ENCODE measurements at places on chromosomes 1 and 21.

- DNase-seq, result peak; percentile 68
Observed at GRCh38 chr1:223741861-223742260, 29.5 kb downstream of the CAPN2 start.

DNA sequence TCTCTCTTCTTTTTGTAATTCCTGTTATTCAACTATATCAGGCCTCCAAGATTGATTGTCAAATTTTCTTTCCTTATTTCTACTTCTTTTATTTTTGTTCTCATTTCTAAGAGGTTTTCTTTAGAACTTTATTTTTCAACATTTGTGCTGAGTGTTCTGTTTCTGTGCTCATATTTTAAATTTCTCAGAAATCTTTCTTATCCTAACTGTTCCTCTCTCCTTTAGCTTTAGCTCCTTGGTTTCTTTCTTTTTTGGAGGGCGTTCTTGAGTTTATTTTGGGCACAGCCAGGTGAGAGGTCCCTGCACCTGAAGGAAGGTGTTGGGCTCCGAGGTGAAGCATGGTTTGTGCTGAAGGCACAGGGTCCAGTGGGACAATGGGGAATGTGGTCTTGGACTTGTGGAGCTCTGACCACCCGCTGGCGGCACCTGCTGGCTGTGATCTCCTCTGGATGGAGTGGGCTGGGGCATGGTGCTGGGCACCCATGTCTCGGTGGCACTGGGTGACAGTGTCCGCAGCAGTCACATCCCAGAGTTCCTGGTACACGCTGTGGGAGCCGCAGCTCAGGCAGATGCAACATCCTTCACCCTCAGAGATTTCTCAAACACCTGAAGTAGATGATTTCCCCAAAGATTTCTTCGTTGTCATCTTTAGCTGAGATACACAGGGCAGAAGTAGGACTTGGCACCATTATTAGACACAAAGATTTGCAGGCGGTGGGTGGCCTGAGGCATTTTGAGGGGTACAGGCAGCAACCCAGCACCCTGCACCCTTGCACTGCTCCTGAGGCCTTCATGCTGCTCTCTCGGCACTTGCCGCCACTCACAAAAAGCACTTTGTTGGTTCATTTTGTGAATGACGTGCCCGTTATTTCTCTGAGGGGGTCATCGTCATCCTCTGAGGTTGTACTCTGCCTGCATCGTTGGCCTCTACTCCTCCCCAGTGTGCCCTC, 38.2 kb upstream of the DIP2A start:
- DNase-seq, result no peak

- DNase-seq, result peak; percentile 95
Observed at GRCh38 chr1:22886211-22886610, 86.5 kb downstream of the LACTBL1 start.

GRCh38 chr1:52323731-52324130, 42.3 kb downstream of the CC2D1B start:
- no peak for DNase-seq

- DNase-seq, result no peak
Observed at GRCh38 chr1:3677484-3677883, 25.2 kb downstream of the TP73 start.

GRCh38 chr1:44847845-44848244, 4.8 kb upstream of the PTCH2 start:
- no peak for DNase-seq

GRCh38 chr21:39575775-39576174, 37.0 kb upstream of the B3GALT5 start:
- peak; percentile 41 for DNase-seq

GRCh38 chr1:197437601-197438000, 169.5 kb downstream of the CRB1 start:
- DNase-seq, result no peak

- DNase-seq, result no peak
Observed at GRCh38 chr1:15944308-15945010, 31.4 kb downstream of the ZBTB17 start.

GRCh38 chr1:237864338-237865244, 26.1 kb downstream of the ZP4 start:
- DNase-seq, result peak; percentile 50

- peak; percentile 96 for DNase-seq
Observed at GRCh38 chr1:239914751-239915231, 176.9 kb upstream of the FMN2 start.

DNA sequence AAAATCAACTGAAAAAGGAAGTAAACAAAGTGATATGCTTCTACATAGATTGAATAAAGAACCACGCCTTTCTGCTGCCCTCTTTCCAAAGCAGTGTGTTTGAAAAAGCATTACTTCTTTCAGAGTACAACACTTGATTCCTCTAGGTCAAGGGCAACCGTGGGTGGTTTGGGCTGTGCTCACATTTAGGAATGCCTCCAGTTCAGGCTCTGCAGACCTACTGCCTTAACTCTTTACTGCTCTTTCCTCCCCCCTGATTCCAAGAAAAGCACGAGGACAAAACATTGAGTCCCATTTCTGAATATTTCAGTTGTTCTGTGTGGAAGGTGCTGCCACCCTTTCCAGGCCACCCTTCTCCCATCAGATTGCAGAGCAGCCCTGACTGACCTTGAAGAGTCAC, 45.2 kb downstream of the ADAMTS1 start:
- DNase-seq, result no peak

- DNase-seq, result peak; percentile 56
Observed at GRCh38 chr1:183206538-183207122, 20.6 kb downstream of the LAMC2 start.

DNA sequence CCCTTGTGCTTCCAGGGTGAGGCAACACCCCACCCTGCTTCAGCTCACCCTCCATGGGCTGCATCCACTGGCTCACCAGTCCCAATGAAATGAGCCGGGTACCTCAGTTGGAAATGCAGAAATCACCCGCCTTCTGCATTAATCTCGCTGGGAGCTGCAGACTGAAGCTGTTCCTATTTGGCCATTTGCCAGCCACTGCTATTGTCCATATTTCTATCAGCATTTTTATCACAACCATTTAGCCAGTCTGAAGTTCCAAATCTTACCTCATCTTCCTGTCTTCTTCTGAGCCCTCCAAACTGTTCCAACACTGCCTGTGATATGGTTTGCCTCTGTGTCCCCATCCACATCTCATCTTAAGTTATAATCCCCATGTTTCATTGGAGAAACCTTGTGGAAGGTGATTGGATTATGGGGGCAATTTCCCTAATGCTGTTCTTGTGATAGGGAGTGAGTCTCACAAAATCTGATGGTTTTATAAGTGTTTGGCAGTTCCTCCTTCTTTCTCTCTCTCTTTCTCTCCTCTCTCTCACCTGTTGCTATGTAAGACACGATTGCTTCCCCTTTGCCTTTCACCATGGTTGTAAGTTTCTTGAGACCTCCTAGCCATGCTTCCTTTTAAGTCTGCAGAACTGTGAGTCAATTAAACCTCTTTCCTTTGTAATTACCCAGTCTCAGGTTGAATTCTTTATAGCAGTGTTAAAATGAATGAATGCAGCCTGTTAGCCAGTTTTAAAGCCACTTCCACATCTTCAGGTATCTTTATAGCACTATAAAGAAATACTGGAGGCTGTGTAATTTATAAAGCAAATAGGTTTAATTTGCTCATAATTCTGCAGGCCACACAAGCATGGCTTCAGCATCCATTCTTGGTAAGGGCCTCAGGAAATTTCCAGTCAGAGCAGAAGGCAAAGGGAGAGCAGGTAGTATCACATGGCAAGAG, 203.5 kb downstream of the FCRL5 start:
- no peak for DNase-seq

DNA sequence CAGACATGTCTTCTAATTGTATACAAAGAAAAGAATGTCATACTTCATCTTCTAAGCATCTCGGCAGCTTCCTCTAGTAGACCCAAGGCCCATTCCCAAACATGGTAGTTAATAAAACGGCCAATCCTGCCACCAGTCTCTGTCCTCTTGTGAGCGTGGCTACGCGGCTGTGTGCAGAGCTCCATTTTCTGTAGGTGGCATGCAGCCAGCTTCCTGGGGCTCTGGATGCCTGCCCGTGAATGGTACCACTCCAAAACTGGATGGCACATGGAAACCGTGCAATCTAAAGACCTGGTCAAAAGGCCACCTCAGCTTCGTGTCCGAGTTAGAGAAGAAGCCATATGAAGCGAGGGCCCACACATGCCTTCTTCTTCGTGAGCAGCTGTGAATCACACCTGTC, 110.7 kb downstream of the SIPA1L2 start:
- DNase-seq, result no peak

- no peak for DNase-seq
Observed at GRCh38 chr1:210446479-210446878, 117.8 kb downstream of the HHAT start.

DNA sequence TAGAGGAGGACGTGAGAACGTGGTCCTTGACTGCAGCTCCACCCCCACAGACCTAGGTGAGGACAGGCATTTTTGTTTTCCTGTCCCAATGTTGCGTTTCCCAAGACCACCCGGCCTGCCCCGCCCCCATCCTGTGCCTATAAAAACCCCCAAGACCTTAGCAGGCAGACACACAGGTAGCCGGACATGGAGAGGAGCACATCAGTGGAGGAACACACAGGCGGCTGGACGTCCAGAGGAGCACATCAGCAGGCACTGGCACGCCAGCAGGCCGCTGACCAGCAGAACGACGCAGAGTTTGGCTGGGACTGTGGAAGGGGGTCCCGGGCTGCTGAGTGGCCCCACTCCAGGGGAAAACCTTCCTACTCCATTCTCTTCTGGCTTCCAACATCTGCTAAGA, 12.7 kb upstream of the HMGCL start:
- no peak for DNase-seq

DNA sequence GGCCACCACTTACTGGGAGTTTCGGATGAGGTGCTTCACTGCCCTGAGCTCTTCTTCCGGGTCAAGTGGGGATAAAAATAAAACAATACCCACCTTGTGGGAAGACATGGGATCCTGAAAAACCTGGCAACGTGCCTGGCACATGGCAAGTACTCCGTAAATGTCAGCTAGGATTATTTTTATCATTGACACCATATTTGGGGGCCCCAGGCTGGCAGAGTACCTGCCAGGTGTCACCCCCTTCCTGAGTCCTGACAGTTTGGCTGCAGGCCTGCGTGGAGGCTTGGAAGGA, 9.2 kb upstream of the EPHA2 start:
- DNase-seq, result no peak

DNA sequence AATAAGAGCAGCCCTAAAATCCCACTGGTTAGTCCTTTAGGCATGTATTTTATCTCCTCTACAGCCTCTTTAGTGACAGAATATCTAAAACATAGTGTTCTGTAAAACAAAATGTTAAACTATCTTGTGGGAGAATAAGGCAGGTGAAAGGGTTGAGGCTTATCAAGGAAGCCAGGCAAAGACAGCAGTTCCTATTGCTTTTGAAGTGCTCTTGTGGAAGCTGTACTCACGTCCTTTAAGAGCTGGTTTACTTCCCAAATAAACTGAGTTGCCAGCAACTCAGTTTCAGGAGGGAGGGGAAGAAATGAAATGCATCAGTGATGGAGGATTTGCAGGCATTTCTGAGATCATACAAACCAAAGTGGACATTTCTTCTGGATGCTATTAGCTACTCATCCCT, 529.6 kb upstream of the ZRANB2 start:
- no peak for DNase-seq

- no peak for DNase-seq
Observed at GRCh38 chr1:230394134-230394533, 32.0 kb downstream of the PGBD5 start.

- DNase-seq, result no peak
Observed at GRCh38 chr1:236307435-236307834, 25.7 kb upstream of the ERO1B start.

DNA sequence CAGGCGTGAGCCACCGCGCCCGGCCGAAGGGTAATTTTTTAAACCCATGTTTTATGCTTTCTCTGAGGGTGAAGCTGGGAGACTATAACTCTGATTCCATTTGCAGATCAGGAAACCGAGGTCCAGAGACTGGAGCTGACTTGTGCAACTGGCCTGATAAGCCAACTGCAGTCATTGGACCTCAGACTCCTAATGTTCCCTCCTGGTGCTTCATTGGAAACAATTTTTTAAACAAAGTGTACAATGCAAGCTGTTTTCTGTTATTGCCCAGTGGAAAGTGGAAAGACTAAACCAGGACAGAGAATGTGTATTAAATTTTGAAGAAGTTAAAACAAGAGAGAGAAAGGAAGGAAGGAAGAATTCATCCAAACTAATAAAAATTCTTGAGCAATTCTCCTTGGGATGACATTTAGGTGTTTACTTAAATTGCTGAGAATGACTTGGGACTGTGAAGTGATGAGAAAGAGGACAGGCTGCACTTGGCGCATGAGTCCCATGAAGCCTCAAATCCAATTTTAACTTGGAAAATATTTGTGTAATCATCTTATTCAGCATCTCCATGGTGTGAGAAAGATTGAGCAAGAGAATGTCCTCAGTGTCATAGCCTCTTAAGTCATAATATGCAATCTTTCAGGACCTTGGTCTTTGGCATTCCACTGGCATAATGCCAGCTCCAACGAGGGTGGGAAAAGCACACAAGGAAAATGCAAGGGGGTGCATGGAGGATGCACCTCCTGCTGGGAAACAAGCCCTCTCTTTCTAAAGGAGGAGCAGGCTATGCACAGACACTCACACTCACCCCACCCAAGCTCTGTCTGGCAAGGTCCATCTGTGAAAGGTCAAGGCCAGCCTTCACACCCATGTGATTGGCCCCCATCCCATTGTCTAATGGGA, 342.0 kb downstream of the SIPA1L2 start:
- no peak for DNase-seq

DNA sequence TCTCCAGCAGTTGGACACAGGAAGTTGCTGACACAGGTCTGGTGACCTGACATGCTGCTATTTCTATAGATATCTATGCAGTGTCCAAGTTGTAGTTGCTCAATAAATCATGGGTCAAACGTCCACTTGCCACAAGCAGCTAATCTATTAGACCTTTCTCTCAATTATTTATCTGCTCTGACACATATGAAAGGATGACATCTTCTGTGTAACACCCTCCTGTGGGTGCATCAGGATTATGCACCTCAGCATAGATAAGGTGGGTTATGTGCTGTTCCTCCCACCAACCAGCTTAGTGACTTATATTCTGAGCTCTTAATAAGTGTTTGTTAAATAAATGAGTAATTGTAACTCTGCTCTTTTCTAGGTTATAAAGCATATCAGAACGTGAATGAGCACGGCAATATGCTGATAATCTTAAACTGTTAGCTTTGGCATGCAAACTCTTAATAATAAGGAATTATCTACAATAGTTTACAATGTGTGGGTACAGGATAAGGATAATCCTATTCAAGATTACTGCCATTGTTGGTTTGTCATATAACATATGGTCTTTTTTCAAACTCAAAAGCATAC, 90.7 kb upstream of the GCLM start:
- no peak for DNase-seq

DNA sequence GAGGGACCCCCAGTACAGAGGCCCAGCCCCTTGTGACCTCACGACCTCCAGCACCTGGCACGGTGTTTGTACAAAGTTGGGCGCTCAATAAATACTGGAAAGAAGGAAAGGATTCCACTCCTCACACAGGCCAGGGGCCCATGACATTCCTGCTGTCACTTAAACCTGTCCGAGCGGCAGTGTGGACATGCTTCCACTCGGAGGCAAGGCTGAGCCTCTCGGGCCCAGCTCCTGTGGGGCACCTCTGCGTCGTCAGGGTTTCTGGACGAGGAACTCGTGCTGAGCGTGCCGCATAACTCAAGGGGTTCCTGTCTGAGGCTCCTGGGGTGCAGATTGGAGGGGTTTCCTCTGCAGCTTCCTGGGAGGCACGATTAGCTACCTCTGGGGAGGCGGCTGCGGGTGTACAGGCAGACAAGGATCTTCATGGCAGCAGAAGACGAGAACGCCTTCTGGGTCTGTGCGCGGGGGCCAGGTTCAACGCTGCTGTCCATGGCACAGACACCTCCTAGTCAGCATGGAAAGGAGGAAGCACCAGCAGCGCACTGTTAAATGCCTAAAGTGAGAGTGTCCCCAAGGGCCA, 3.6 kb upstream of the SMIM1 start:
- DNase-seq, result no peak

GRCh38 chr1:45892068-45892785, 88.8 kb downstream of the MAST2 start:
- DNase-seq, result peak; percentile 91

Measured in fibroblast of upper back skin (primary cell).